Osteocyte (in vitro differentiated cells): ENCODE measurements at places on chromosomes 1 and 21. TPM values are rescaled to one million over a fixed set of nuclear protein-coding genes. Genes with fewer than 3 reads are reported as not detected.

The ADAM30 gene
- not detected in 2 replicates for total RNA-seq

The SAMD13 gene
- total RNA-seq = 0.81 and 0.99 TPM in 2 replicates

The SNRPE gene
- total RNA-seq = 95.7 and 102 TPM in 2 replicates

The UBL4B gene
- total RNA-seq = not detected in 2 replicates

The ATXN7L2 gene
- 6.4 and 6.8 TPM in 2 replicates for total RNA-seq

The TBX15 gene
- total RNA-seq = 3.1 and 4.3 TPM in 2 replicates

DNA sequence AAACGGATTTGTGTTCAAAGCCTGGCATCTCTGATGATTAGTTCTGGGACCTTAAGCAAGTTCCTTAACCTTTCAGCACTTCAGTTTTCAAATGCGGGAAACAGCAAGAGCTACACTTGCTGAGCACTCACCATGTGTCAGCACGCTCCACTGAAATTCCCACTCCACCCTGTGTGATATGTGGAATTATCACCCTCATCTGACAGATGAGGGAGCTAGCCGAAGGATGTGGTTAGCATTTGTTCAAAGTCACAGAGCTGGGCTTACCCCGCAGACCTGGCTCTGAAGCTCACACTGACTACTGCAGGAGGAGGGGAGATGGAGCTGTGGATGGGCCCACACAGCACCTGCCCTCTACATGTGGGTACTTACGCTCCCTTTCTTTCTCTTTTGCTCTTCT, 29.1 kb downstream of the IL12RB2 start:
- no peaks in the 10 kb centered on the region for H3K27me3 ChIP-seq
- no peak overlapping the region for H3K4me3 ChIP-seq
- no peaks in the 10 kb centered on the region for H3K36me3 ChIP-seq

DNA sequence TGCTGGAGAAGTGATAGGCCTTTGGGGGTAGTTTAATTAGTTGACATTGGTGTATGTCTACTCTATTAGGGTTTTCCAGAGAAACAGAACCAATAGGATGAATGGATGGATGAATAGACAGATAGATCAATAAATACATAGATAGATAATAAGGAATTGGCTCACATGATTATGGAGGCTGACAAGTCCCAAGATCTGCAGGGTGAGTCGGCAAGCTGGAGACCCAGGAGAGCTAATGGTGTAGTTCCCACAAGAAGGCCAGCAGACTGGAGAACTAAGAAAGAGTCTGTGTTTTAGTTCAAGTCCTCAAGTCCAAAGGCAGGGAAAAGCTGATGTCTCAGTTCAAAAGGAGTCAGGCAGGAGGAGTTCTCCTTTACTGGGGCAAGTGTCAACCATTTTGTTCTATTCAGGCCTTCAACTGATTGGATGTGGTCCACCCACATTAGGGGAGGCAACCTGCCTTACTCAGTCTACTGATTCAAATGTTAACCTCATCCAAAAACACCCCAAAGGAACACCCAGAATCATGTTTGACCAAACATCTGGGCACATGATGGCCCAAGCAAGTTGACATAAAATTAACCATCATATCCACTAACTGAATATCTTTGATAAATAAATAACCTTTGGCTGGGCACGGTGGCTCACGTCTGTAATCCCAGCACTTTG, 4.5 kb upstream of the SDE2 start:
- no peak for DNase-seq
- peaks cover 15% of the 10 kb centered on the region for H3K4me1 ChIP-seq
- H3K4me3 ChIP-seq = no peak overlapping the region

- peaks cover 38% of the 10 kb centered on the region for H3K27me3 ChIP-seq
- no peaks in the 10 kb centered on the region for H3K36me3 ChIP-seq
- H3K4me3 ChIP-seq = no peak overlapping the region
- no peak for DNase-seq
- no peak overlapping the region for H3K27ac ChIP-seq
Measured at GRCh38 chr1:204826970-204827369, 43.7 kb upstream of the NFASC start.

GRCh38 chr1:160910170-160910750, 25.3 kb upstream of the ITLN1 start:
- no peak overlapping the region for H3K4me3 ChIP-seq
- no peak for DNase-seq
- H3K27me3 ChIP-seq = no peaks in the 10 kb centered on the region
- H3K4me1 ChIP-seq = no peaks in the 10 kb centered on the region
- H3K27ac ChIP-seq = no peak overlapping the region

DNA sequence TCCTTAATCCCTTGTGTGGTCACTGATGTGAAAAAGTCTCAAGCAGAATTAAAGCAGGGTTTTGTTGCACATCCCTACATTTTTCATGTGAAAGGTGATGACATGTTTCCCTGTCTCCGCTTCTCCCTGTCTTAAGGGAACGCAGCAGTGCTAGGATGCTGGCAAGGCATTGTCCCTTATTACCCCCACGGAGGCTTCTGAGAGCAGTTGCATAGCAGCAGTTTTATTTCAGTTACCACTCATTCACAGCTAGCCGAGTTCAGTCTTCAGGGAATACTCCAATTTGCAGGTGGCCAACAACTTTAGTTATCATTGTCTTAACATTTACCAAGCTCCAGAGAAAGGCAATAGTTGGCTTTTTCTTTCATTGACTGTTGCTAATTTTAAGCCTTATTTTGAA, 89.1 kb downstream of the CLEC20A start:
- H3K36me3 ChIP-seq = peaks cover 16% of the 10 kb centered on the region
- no peak overlapping the region for H3K4me3 ChIP-seq
- no peaks in the 10 kb centered on the region for H3K27me3 ChIP-seq
- DNase-seq = no peak
- H3K27ac ChIP-seq = no peak overlapping the region

DNA sequence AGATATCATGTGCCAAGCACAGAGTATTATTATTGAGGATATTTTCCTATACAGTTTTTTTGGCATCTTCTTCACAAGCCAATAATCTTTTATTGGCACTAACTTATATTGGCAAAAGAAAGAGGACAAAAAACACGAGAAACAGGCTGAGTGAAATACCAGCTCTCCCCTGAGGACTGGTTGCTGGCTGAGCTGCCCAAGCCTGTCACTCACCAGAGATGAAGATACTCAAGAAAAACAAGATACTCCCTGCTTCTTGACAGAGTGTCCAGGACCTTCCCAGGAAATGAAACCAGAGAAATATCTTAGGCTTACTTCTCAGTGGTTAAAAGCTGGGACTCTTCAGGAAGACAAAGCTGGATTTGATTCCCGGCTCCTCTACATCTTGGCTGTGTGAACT, 35.9 kb upstream of the ATP1B1 start:
- H3K36me3 ChIP-seq = no peaks in the 10 kb centered on the region
- no peak overlapping the region for H3K4me3 ChIP-seq
- DNase-seq = no peak

- H3K4me3 ChIP-seq = no peak overlapping the region
- no peaks in the 10 kb centered on the region for H3K27me3 ChIP-seq
- H3K4me1 ChIP-seq = peaks cover 67% of the 10 kb centered on the region
- peak; percentile 73 for DNase-seq
Measured at GRCh38 chr1:230174041-230174440, 107.0 kb downstream of the GALNT2 start.

DNA sequence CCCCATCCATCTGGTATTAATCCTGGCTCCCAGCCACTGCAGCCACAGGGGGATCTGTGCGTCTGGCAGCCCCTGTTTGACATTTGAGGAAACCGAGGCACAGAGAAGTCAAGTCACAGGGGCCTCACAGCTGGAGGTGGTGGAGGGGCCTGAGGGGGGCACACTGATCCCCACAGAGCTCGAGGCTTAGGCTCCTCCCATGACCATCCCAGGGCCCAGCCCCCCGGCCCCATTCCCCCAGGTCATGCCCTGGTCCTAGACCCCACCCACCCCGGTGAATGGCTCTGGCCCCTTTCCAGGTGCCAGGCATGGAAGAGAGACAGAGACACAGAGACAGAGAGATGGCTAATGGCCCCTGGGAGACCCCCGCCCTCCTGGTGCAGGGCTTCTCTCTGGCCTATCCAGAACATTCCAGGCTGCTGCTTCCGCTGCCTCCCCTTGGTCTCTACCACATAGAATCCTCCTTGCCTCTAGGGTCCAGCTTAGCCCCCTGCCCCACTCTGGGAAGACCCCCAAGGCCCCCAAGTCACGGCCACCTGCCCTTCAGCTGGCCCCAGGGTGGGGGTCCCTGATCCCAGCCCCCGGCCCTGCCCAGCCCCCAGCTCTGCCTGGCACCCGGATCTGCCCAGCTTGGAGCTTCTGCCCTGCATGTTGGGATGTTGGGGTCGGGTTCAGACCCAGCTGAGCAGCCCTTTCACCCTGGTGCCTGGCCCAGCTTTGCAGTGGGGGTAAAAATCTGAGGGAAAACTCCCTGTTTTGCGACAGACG, 29.2 kb upstream of the LRRC3 start:
- H3K27me3 ChIP-seq = no peaks in the 10 kb centered on the region
- no peaks in the 10 kb centered on the region for H3K36me3 ChIP-seq
- no peak overlapping the region for H3K4me3 ChIP-seq
- DNase-seq = peak; percentile 83

DNA sequence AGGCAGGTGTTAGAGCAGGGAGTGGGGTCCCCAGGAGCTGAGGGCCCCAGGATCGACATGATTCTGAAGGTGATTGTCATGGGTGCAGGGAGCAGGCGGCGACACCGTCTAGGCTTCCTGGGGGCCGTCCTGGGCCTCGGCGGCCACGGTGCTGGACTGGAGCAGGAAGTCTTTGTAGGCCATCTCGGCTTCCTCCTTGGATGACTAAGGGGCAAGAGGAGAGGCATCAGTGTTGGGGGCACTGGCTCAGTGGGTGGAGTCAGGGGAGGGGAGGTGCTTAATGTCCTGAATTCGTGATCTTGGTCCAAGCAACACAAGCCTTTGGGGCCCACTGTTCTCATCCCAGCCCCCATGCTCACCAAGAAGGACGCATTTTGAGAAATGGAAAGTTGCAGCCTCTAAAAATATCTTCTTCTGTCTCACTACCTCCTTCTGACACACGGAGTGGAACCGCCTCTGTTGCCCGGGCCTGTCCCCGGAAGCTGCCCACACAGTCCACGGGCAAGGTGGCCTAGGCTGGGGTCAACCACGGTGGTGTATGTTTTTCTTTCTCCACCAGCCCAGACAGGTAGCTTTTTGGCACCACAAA, 8.6 kb upstream of the FCMR start:
- H3K36me3 ChIP-seq = no peaks in the 10 kb centered on the region
- DNase-seq = no peak
- H3K4me1 ChIP-seq = no peaks in the 10 kb centered on the region

DNA sequence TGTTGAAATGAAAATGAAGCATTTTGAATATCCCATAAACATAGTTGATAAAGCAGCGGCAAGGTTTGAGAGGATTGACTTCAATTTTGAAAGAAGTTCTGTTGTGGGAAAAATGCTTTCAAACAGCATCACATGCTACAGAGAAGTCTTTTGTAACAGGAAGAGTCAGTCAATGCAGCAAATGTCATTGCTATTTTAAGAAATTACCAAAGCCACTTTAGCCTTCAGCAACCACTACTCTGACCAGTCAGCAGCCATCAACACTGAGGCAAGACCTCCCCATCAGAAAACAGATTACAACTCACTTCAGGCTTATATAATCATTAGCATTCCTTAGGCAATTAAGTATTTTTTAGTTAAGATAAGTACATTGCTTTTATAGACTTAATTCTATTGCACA, 33.8 kb upstream of the FCRL3 start:
- no peak for DNase-seq
- H3K4me1 ChIP-seq = no peaks in the 10 kb centered on the region
- H3K27ac ChIP-seq = no peak overlapping the region
- H3K36me3 ChIP-seq = no peaks in the 10 kb centered on the region

DNA sequence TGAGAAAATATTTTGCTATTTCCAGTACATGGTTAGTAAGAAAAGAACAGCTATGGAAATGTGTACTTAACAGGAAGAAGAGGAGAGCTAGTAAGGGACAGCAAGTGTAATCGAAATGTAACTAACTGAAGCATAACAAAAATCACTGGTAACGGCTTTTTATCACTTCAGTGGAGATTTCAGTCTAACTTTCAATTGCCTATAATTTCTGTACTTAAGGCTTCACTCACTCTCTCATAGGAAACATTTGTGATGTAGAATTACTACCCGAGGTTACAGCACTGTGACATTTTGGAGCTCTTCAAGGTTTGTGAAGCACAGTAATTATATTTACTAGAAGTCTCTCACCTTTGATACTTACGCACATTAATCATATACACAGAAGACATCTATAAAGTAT, 1119.1 kb downstream of the AMY1C start:
- H3K27me3 ChIP-seq = peaks cover 2% of the 10 kb centered on the region
- H3K27ac ChIP-seq = no peak overlapping the region
- no peak overlapping the region for H3K4me3 ChIP-seq
- H3K4me1 ChIP-seq = no peaks in the 10 kb centered on the region
- DNase-seq = no peak
- H3K36me3 ChIP-seq = no peaks in the 10 kb centered on the region

DNA sequence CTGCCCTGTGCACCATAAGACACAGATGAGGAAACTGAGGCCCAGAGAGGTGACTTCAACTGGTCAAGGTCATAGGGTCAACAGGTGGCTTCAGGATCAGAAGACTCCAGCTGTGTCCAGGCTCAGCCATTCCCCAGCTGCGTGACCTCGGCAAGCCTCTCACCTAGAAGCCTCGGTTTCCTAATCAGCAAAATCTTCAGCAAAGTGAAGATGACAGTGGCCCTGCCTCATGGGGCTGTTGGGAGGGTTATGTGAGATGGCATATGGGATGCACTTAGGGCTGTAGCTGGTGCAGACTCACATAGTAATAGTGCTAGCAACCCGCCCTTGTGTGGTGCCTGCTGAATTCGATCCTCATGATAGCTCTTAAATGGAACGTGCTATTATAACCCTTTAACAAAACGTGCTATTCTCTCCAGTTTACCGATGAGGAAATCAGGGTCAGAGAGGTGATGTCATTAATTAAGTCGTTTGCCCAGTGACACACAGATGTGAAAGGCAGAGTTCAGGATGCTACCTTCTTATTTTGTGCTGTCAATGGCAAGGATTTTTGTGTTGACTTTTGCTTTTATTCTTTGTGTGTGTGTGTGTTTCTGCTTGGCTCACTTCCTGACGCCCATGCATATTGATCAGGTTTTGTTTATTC, 472.9 kb downstream of the MATN1 start:
- H3K27ac ChIP-seq = no peak overlapping the region
- no peaks in the 10 kb centered on the region for H3K27me3 ChIP-seq
- no peaks in the 10 kb centered on the region for H3K36me3 ChIP-seq

- H3K36me3 ChIP-seq = no peaks in the 10 kb centered on the region
- no peak for DNase-seq
- H3K27me3 ChIP-seq = no peaks in the 10 kb centered on the region
- H3K4me3 ChIP-seq = no peak overlapping the region
- peaks cover 8% of the 10 kb centered on the region for H3K4me1 ChIP-seq
- H3K27ac ChIP-seq = no peak overlapping the region
Measured at GRCh38 chr1:97925151-97925550, 4.3 kb upstream of the DPYD start.

- peak overlapping the region; percentile 92 for H3K27ac ChIP-seq
- peak; percentile 90 for DNase-seq
- peaks cover 39% of the 10 kb centered on the region for H3K4me1 ChIP-seq
- H3K27me3 ChIP-seq = no peaks in the 10 kb centered on the region
- peaks cover 1% of the 10 kb centered on the region for H3K36me3 ChIP-seq
- H3K4me3 ChIP-seq = no peak overlapping the region
Measured at GRCh38 chr1:46183079-46183847, 7.0 kb upstream of the P3R3URF start.

- no peak overlapping the region for H3K4me3 ChIP-seq
- no peaks in the 10 kb centered on the region for H3K27me3 ChIP-seq
Measured at GRCh38 chr1:112605633-112606327, 13.2 kb downstream of the ST7L start.

- H3K36me3 ChIP-seq = no peaks in the 10 kb centered on the region
- H3K4me1 ChIP-seq = no peaks in the 10 kb centered on the region
- no peak overlapping the region for H3K4me3 ChIP-seq
- H3K27me3 ChIP-seq = peaks cover 74% of the 10 kb centered on the region
- DNase-seq = no peak
Measured at GRCh38 chr1:154759196-154759595, 110.9 kb downstream of the KCNN3 start.
